Bronchial epithelial cell (primary cell): ENCODE measurements at places on chromosomes 2 and 18. TPM values are rescaled to one million over a fixed set of nuclear protein-coding genes. Genes with fewer than 3 reads are reported as not detected.

The ITGA4 gene
- total RNA-seq = under 0.01 and 0.79 TPM in 2 replicates

The KLHL30 gene
- total RNA-seq = 0.26 and 0.38 TPM in 2 replicates

The SULT1C4 gene
- not detected in 2 replicates for total RNA-seq

The SLC11A1 gene
- total RNA-seq = 0.26 and 0.51 TPM in 2 replicates

The CPLX4 gene
- total RNA-seq = not detected in 2 replicates

The ZSWIM2 gene
- total RNA-seq = not detected in 2 replicates

The TCF23 gene
- total RNA-seq = under 0.01 TPM in 1 of 2 replicates, not detected in the other

The SCN9A gene
- total RNA-seq = 8.4 and 14.0 TPM in 2 replicates

The TCF7L1 gene
- 1.3 and 1.9 TPM in 2 replicates for total RNA-seq

The CCDC74B gene
- total RNA-seq = 0.38 and 0.79 TPM in 2 replicates

The ZNF397 gene
- 12.4 and 15.0 TPM in 2 replicates for total RNA-seq

The MMADHC gene
- 155 and 195 TPM in 2 replicates for total RNA-seq

The SH3RF3 gene
- total RNA-seq = under 0.01 and 0.51 TPM in 2 replicates

The GAD1 gene
- total RNA-seq = 1.3 and 1.7 TPM in 2 replicates

The SKA1 gene
- 0.26 and 0.51 TPM in 2 replicates for total RNA-seq
